ENCODE measurements at places on chromosomes 11 and 22. TPM values are rescaled to one million over a fixed set of nuclear protein-coding genes. Genes with fewer than 3 reads are reported as not detected.

- H3K36me3 ChIP-seq, result no peaks in the 10 kb centered on the region
- no peak for DNase-seq
- H3K27me3 ChIP-seq, result peaks cover 19% of the 10 kb centered on the region
- no peak overlapping the region for H3K27ac ChIP-seq
- H3K4me3 ChIP-seq, result no peak overlapping the region
These were observed 512 bp upstream of the GRIA4 start for GRCh38 chr11:105609341-105609781.

DNA sequence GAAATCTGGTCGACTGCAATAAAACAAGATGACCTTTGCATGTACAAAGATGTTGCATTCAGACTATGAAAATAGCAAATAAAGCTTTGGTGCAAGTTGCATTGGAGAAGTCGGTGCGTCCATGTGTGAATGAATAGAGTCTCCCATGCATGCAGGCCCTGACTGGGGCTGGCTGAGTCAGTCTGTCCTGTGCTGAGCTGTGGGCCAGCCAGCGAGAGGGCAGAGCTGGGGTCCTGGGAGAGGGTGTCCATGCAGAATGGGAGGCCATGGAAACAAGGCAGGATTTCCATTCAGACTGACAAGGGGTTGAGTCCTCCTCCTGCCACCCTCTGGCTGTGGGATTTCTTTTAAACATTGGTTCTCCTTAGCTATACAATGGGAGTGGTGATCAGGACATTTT, 2.3 kb upstream of the CRYBB3 start:
- DNase-seq, result no peak
- H3K4me3 ChIP-seq, result no peak overlapping the region
- H3K36me3 ChIP-seq, result no peaks in the 10 kb centered on the region
- no peaks in the 10 kb centered on the region for H3K27me3 ChIP-seq
- H3K4me1 ChIP-seq, result no peaks in the 10 kb centered on the region

The GATD1 gene
- total RNA-seq, result 42.1 TPM

DNA sequence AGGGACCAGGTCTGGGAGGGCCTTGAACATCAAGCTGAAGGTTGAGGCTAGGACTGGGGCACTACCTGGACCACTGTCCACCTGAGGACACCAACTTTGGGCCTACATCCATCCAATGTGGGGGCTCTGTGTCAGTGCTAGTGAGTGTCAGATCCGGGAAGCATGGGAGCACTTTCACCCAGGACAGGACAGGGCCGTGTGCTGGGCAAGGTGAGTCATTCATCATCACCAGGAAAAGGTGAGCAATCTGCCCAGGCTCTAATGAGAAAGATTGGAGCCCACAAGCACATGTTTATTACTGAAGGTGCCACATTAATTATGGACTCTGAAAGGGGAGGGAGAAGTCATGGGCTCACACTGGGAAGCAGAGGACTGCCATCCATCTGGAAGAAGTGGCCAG, 39.7 kb upstream of the DRD2 start:
- no peak overlapping the region for H3K4me3 ChIP-seq
- no peak for DNase-seq
- no peak overlapping the region for H3K27ac ChIP-seq
- H3K4me1 ChIP-seq, result no peaks in the 10 kb centered on the region

GRCh38 chr11:104897891-104898684, at the start of gene CASP12:
Gene CASP12 (minus strand): TSS chr11:104898460.
- peaks cover 13% of the 10 kb centered on the region for H3K4me1 ChIP-seq
- peak within 1 kb of the TSS; percentile 78 for H3K4me3 ChIP-seq
- peaks cover 2% of the 10 kb centered on the region for H3K36me3 ChIP-seq
- DNase-seq, result no peak
- peak within 1 kb of the TSS; percentile 62 for H3K27ac ChIP-seq
- no peaks in the 10 kb centered on the region for H3K27me3 ChIP-seq

GRCh38 chr22:45448431-45448830, 34.9 kb downstream of the RIBC2 start:
- H3K27me3 ChIP-seq, result no peaks in the 10 kb centered on the region
- no peak for DNase-seq
- no peaks in the 10 kb centered on the region for H3K4me1 ChIP-seq
- H3K4me3 ChIP-seq, result no peak overlapping the region
- no peaks in the 10 kb centered on the region for H3K36me3 ChIP-seq

The C22orf42 gene
- total RNA-seq, result not detected

The TXNRD2 gene
- total RNA-seq, result 25.7 TPM

- H3K4me1 ChIP-seq, result no peaks in the 10 kb centered on the region
- no peak for DNase-seq
- H3K27me3 ChIP-seq, result no peaks in the 10 kb centered on the region
These were observed 974.7 kb upstream of the CCDC90B start for GRCh38 chr11:84260862-84261261.

The CDC42BPG gene
- total RNA-seq, result 11.6 TPM

DNA sequence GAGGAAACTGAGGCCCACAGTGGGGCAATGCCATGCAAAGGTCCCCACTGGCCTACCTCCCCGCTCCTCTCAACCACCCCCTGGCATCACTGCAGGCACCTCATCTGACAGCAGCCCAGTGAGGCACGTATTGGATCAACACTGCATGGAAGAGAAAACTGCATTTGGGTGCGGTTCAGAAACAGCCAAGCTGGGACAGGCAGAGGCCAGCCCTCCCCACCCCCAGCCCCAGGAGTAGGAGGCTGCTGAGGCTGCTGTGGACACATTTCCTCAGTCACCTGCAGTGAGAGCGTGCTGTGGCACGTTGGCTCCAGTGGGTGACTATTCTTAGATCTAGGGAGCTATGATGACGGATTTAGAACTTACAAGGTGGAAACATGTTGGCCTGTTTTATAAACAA, 63.7 kb downstream of the KCNC1 start:
- no peaks in the 10 kb centered on the region for H3K4me1 ChIP-seq
- H3K4me3 ChIP-seq, result no peak overlapping the region
- no peak for DNase-seq
- no peak overlapping the region for H3K27ac ChIP-seq

GRCh38 chr11:32821517-32821916, 8.2 kb upstream of the PRRG4 start:
- H3K4me1 ChIP-seq, result no peaks in the 10 kb centered on the region
- DNase-seq, result no peak

- peaks cover 16% of the 10 kb centered on the region for H3K36me3 ChIP-seq
- H3K27me3 ChIP-seq, result no peaks in the 10 kb centered on the region
- H3K4me1 ChIP-seq, result peaks cover 17% of the 10 kb centered on the region
- no peak overlapping the region for H3K27ac ChIP-seq
These were observed 8.6 kb downstream of the PLA2G6 start for GRCh38 chr22:38172832-38173640.

DNA sequence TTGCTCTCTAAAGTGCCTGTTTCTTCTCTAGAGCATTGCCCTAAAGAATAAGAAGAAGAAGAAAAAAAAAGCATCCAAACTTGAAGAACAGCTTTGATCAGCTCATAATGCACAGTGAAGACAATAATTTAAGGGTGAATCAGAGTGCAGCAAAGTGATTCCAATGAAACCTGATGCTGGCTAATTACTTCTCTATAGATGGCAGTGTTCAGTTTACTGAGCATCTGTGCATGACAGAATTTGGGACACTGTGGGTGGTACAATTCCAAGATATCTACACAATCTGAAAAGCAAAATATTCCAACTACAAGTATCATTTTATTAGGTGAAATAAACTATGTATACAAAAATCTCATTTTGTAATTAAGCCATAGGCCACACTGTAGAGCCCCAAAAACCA, 450.5 kb upstream of the CCDC90B start:
- DNase-seq, result no peak
- no peaks in the 10 kb centered on the region for H3K27me3 ChIP-seq
- H3K4me3 ChIP-seq, result no peak overlapping the region
- H3K27ac ChIP-seq, result no peak overlapping the region

The ART1 gene
- not detected for total RNA-seq

- H3K36me3 ChIP-seq, result no peaks in the 10 kb centered on the region
- no peaks in the 10 kb centered on the region for H3K27me3 ChIP-seq
- no peak overlapping the region for H3K4me3 ChIP-seq
- H3K4me1 ChIP-seq, result no peaks in the 10 kb centered on the region
- no peak for DNase-seq
These were observed 531.1 kb downstream of the TBC1D22A start for GRCh38 chr22:47293368-47294221.

The MISFA gene
- 1.1 TPM for total RNA-seq

GRCh38 chr11:125532668-125533067, 36.6 kb upstream of the FEZ1 start:
- no peak overlapping the region for H3K27ac ChIP-seq
- H3K36me3 ChIP-seq, result no peaks in the 10 kb centered on the region
- no peak for DNase-seq
- peaks cover 8% of the 10 kb centered on the region for H3K27me3 ChIP-seq
- no peak overlapping the region for H3K4me3 ChIP-seq

GRCh38 chr11:44620328-44620725, 54.9 kb downstream of the CD82 start:
- H3K27me3 ChIP-seq, result no peaks in the 10 kb centered on the region
- H3K27ac ChIP-seq, result no peak overlapping the region
- H3K4me3 ChIP-seq, result no peak overlapping the region
- peaks cover 24% of the 10 kb centered on the region for H3K36me3 ChIP-seq
- H3K4me1 ChIP-seq, result peaks cover 7% of the 10 kb centered on the region

The IFITM10 gene
- total RNA-seq, result 2.4 TPM

GRCh38 chr11:57309106-57310059, 15.4 kb downstream of the TNKS1BP1 start:
- peaks cover 13% of the 10 kb centered on the region for H3K4me1 ChIP-seq
- no peaks in the 10 kb centered on the region for H3K27me3 ChIP-seq
- peaks cover 2% of the 10 kb centered on the region for H3K36me3 ChIP-seq
- no peak overlapping the region for H3K27ac ChIP-seq
- DNase-seq, result no peak

DNA sequence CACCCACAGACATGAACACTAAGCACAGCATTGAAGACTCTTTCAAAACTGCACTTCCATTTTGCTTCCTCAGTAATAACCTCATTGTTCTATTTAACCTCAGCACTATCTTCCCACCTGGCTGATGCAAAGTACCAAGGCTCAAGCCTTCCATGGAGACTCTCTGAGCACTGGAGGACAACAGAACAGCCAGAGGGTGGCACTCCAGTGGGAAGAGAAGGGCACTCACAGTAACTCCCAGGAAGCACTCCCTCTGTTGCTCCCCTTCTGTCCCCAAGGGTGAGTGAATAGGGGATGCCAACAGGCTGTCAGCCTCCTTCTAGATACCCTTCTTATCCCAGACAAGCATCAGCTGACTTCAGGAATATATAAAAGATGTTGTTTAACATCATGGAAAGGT, 3.5 kb downstream of the ME3 start:
- H3K4me3 ChIP-seq, result no peak overlapping the region
- H3K4me1 ChIP-seq, result peaks cover 3% of the 10 kb centered on the region
- H3K36me3 ChIP-seq, result no peaks in the 10 kb centered on the region
- no peak for DNase-seq
- no peak overlapping the region for H3K27ac ChIP-seq
- peaks cover 10% of the 10 kb centered on the region for H3K27me3 ChIP-seq

The OR8D1 gene
- total RNA-seq, result not detected

DNA sequence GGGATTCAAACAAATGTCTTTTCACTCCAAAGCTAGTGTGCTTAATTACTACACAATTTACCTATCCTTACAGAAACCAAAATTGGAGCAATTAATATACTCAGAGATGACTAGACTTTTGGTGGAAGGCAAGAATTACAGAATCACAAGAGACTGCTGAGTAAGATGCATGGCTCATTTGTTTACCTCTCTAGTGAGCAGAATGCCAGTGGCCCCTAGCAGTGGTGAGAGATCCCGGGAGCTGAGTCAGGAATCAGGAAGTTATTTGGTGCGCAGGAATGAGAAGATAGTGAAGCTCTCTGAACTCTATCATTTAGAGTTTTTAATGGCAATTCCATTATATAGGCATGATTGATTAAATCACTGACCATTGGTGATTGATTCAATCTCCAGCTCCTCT, 188.9 kb upstream of the SESN3 start:
- H3K4me3 ChIP-seq, result no peak overlapping the region
- H3K27ac ChIP-seq, result no peak overlapping the region

DNA sequence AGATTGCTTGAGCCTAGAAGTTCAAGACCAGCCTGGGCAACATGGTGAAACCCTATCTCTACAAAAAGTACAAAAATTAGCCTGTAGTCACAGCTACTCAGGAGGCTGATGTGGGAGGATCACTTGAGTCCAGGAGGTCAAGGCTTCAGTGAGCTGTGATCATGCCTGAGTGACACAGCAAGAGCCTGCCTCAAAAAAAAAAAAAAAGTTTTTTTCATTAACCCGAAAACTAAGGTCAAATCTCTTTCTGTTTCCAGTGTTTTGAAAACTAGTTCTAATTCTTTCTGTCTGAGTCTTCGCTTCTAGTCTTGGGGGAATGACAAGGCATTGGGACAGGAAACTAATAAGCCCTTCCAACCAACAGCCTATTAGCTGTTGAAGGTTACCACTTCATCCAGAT, 57.6 kb downstream of the LIF start:
- no peak for DNase-seq
- H3K27me3 ChIP-seq, result no peaks in the 10 kb centered on the region

DNA sequence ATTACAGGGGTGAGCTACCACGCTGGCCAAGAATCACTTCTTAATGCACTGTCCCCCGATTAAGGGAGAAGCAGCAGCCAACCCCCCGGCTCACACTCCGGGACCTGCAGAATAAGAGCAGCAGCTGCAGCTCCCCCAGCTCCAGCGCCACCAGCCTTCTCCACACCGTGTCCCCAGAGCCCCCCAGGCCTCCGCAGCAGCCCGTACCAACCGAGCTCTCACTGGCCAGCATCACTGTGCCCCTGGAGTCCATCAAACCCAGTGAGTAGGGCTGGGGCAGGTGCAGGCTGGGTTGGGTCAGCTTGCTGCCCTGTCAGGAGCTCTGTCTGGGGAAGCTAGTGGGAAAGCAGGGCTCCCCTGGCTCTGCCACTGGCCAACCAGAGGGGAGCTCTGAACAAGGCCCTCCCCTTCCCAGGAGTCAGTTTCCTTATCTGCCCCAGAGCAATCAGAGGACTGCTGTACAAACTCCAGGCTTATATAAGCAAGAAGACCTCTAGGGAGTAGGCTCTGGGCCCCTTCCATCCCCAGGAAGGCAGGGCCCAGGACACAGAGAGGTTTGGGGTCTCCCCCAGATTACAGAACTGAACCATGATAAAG, 8.5 kb upstream of the SH3BP1 start:
- H3K27me3 ChIP-seq, result no peaks in the 10 kb centered on the region
- no peak overlapping the region for H3K4me3 ChIP-seq
- peak overlapping the region; percentile 88 for H3K27ac ChIP-seq
- H3K36me3 ChIP-seq, result no peaks in the 10 kb centered on the region

The ZBTB16 gene
- 8.5 TPM for total RNA-seq

DNA sequence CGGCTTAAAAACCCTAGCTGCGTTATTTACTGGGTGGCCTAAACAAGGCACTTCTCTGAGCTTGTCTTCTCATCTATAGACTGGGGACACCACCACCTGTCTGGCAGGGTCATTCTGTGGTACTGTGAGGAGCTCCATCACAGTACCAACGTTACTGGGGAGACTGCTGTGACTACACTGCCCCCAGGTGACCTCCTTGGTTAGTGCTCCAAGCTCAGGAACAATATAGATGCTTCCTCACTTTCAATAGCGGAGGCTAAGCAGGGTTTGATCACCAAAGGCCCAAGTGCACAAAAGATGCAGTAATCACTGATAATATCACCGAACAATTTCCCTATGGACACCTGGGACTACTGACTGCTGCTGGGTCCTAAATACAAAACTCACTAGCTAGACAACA, 18.8 kb downstream of the PRPF19 start:
- DNase-seq, result no peak
- H3K36me3 ChIP-seq, result peaks cover 21% of the 10 kb centered on the region
- H3K4me1 ChIP-seq, result no peaks in the 10 kb centered on the region

The DCHS1 gene
- 2.4 TPM for total RNA-seq
